Left ventricle myocardium inferior (tissue), 1 donor: ENCODE measurements at places on chromosomes 7 and 10.

GRCh38 chr10:80493522-80494051, 39.5 kb downstream of the TSPAN14 start:
- no peak for DNase-seq

GRCh38 chr10:92696606-92697383, 7.0 kb downstream of the HHEX start:
- no peak for DNase-seq

- DNase-seq, result no peak
Observed at GRCh38 chr10:100148353-100149211, 37.2 kb downstream of the ERLIN1 start.

DNA sequence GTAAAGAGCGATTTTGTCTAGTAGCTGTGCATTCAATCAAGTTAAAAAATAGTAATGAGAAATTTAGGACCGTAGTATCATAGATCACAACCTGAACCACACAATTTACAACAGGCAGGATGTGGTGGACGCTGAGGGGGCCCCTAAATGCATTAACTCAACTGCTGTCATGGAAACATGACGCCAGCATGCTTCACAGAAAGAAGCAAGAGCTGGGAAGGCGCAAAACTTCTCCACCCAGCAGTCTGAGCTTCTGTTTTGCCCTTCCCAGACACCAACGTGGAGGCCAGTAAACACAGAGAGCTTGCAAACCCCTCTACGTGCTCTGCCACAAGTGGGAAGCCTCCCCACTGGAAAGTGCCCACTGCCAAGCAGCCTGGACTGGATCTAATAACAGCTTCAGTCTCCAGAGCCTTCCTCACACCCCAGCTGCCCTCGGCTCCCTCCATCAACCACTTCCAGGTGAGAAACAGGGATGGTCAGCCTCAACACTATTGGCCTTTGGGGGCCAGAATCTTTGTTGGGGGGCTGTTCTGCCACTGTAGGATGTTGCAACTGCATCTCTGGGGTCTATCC, 151.8 kb downstream of the SFMBT2 start:
- DNase-seq, result no peak
